Natural killer cell treated with Interleukin-12 subunit alpha and Interleukin-12 subunit beta and Interleukin-15 and Interleukin-18, amount 100 ng/mL, for 72 hours (primary cell): ENCODE measurements at places on chromosomes 1 and 21.

- no peaks in the 10 kb centered on the region for H3K36me3 ChIP-seq
- no peak overlapping the region for H3K27ac ChIP-seq
- no peaks in the 10 kb centered on the region for H3K27me3 ChIP-seq
- H3K4me1 ChIP-seq: peaks cover 7% of the 10 kb centered on the region
- DNase-seq: no peak
These were observed 15.3 kb downstream of the DCAF8 start for GRCh38 chr1:160247053-160247452.

GRCh38 chr1:191034132-191034531 lies 556.5 kb upstream of the BRINP3 start:
- no peaks in the 10 kb centered on the region for H3K27me3 ChIP-seq
- no peak overlapping the region for H3K4me3 ChIP-seq
- no peak overlapping the region for H3K27ac ChIP-seq
- H3K4me1 ChIP-seq: no peaks in the 10 kb centered on the region
- peaks cover 8% of the 10 kb centered on the region for H3K36me3 ChIP-seq

DNA sequence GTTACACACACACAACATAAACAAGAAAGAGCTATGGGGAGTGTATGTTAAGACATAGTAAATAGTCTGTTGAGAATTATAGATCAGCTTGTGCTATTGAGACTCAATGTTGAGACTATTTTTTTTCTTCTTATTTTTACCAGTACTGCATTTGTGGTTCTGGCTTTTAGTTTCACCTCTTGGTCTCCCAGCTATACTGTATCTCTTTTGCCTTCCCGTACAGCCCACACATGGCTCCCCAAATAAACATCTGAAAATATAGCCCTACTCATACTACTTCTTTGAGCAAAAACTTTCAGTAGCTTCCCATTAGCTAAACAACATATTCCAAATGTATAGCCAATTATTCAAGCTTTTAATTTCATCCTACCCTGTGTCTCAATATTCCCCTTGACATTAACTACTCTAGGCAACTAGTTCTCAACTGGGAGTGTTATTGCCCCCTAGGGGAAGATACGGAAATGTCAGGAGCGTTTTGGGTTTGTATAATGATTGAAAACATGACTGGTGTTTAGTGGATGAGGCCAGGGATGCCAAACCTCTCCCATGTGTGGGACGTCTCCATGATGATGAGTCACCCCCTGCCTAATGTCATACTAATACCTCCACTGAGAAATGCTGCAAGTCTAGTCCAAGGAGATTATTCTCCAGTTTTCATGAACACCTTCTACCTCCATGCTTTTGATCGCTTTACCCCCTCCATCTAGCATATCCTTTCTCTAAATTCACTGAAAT lies 6.8 kb downstream of the RPE65 start:
- H3K4me1 ChIP-seq: no peaks in the 10 kb centered on the region
- no peak for DNase-seq
- no peaks in the 10 kb centered on the region for H3K36me3 ChIP-seq
- peaks cover 7% of the 10 kb centered on the region for H3K27me3 ChIP-seq
- no peak overlapping the region for H3K4me3 ChIP-seq

DNA sequence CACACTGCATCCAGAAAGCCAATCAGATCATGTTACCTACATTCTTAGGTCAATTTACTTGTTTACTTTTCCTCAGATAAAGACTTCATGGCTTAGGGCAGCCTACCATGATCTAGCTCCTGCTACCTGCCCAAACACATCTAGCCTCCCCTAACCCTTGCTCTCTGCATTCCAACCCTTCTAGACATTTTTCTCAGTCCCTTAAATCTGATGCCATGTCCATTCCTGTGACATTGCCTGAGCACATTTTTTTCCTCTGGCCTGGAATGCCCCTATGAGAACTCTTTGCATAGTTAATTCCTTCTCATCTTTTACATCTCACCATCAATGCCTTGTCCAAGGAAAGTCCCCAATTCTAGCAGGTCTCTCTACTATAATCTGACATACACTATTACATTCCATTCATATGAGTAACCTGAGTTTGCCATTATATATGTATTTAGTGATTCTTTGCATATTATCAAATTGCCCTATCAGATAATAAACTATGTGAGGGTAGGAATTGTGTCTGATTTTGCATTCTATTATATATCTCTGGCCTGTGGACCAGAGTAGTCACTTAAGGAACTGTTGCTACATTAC lies 166.9 kb downstream of the COL11A1 start:
- no peak overlapping the region for H3K27ac ChIP-seq
- no peaks in the 10 kb centered on the region for H3K36me3 ChIP-seq
- no peaks in the 10 kb centered on the region for H3K4me1 ChIP-seq
- DNase-seq: no peak
- H3K27me3 ChIP-seq: no peaks in the 10 kb centered on the region

DNA sequence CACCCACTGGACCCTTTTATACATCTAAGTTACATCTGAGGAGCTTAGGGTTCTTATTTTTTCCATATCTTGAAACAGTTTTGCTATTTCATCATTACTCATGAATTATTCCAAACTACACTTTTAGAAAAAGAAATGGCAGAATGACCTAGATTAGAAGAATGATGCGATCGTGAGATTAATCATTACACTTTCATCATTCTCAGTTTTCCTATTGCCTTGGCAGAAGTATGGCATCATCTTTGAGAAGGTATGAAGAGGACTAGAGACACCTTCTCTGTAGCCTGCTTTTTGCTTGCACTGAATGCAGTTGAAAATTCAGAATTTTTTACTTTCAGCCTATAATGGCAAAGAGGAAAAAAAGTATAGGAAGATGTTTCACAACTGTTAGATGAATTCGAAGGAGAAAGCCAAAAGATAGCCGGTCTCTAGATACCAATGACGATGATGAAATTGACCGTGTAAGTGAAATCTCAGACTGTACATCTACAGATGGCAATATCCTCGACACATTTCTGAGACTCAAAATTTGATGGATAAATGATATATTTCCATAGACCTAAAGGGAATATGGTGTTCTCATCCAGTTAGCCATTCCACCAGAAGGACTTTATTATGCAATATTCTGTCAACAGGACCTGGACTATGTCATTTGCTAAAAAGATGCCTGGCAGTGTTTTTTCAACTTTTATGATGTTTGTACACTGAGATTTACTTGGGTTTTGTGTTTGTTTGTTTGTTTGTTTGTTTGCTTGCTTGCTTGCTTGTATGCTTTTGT lies 191.8 kb downstream of the TOMM20 start:
- H3K4me1 ChIP-seq: peaks cover 41% of the 10 kb centered on the region
- no peaks in the 10 kb centered on the region for H3K36me3 ChIP-seq
- no peak overlapping the region for H3K27ac ChIP-seq
- DNase-seq: no peak

DNA sequence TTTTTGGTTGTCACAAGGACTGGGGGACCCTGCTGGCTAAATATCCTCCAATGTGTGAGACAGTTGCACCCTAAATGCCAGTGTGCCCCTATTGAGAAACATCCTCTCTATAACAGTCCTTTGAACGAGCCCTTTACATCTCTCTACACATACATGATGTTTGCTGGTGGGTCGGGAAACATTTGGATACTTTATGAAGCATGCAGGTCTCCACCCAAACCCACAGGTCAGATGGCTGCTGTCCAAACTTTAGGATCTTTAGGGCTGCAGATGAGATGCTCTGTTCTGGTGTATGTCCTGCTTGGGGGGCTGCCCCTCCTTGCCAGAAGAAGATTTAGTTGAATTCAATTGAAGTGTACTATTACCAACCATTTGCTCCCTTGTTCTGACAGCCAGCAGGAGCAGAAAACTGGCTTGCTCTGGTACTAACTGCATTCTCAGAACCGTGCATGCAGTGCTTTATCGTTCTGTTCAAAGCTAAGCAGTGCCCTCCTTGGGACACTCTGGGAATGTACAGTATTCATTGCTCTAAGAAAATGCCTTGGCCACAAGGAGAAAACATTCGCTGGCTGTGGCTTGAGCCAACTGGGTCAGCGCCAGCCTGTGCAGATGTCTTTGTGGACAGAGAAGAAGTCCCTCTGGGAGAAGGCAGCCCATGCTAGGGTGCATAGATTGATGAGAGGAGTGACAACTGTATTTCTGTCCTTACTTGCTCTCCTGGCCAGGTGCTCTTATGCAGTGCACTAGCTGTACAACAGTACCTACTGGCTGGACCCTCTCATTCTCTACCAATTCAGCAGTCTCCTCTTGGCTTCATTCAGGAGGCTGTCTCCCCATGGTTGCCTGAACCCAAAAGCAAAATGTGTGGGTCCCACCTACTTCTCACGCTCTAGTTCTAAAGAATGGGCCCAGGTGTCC lies 61.4 kb upstream of the DIRAS3 start:
- DNase-seq: no peak
- peaks cover 2% of the 10 kb centered on the region for H3K27me3 ChIP-seq
- H3K36me3 ChIP-seq: no peaks in the 10 kb centered on the region
